ENCODE measurements at places on chromosomes 5 and 9.

DNA sequence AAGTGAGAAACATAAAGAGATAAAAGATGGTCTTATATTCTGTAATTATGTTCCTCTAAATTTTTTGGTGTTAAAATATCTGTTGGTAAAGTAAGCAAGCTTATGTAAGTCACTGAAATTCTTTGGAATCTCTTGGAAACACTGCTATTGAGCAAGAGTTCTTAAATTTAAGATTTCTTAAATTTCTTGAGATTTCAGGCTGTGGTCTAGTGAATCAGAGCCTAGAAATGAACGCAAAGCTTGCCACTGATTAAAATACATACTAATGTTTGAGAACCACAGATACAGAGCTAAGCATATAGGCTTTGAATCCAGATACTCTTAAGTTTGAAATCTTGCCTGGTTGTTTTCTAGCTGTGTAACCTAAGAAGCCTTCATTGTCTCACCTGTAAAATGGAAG, 133.4 kb downstream of the TRPM3 start:
- no peak for DNase-seq

GRCh38 chr5:58761407-58761806, 178.5 kb downstream of the RAB3C start:
- DNase-seq, result peak; percentile 6

DNA sequence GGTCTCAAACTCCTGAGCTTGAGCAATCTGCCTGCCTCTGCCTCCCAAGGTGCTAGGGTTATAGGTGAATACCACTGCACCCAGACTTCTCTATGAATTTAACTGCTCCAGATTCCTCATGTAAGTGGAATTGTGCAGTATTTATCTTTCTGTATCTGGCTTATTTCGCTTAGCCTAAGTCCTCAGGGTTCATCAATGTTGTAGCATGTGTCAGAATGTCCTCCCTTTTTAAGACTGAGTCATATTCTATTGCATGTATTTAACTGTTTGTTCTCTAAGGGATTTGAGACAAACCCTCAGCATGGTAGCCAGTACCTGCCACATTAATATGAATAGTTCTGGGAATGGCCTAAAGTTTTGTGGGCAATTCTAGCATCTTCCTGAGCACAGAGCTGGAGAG, 53.9 kb upstream of the TUT7 start:
- no peak for DNase-seq

DNA sequence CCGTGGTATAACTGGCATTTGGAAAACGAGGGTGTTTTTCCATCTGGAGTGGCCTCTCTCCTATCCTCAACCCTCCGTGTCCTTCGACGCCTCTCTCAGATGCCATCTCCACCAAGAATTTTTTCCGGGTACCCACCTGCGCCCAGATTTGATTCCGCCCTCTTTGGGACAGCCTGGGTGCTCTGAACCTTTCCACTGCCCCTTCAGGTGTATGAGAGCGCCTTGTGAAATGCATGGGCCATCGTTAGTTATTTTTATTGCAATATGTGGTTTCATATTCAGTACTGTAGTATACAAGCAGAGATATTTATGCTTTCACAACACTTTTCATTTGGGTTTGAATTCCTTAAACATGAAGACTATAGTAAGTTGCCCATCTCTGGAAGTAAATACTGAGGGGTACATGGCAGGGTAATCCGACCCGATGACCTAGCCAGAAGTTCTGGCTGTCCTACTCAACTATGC, 78.2 kb upstream of the IFNE start:
- no peak for DNase-seq
